ENCODE measurements at places on chromosomes 2 and 18.

- DNase-seq: no peak
Observed at GRCh38 chr2:130743278-130743677, 12.1 kb upstream of the AMER3 start.

DNA sequence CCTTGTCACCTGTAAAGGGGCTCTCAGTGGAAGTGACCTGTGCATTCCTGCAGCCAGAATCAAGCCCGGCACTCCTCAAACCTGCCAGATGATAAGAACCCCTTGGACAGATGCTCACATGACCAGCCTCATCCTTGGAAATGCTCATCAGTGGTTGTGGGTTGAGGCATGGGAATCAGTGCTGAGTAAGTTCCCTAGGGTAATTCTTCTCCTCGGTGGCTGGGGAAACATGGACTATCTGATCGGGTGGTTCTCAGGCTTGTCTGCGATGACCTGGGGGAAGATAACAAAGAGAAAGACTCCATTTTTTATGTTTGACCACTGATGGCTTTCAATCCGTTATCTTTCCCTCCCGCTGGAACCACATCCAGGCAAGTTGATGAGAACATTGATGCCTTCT, 84.0 kb downstream of the SPP2 start:
- DNase-seq: no peak

DNA sequence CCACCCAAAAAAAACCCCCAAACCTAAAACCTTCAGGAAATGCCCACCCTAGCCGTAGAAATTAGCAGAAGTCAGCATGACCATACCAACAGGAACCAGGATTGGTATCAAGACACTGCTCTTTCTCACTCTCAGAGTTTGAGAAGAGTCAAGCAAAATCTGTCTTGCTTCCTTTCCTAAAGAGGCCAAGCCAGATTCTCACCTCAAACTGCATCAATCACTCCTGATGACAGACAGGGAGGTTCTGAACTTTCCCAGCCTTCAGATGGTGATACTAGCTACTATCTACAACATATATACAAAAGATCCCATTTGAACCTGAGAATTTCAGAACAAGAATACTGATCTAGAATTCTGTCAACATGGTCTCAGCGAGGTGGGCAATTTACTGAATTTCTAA, 29.7 kb downstream of the CCDC93 start:
- no peak for DNase-seq

DNA sequence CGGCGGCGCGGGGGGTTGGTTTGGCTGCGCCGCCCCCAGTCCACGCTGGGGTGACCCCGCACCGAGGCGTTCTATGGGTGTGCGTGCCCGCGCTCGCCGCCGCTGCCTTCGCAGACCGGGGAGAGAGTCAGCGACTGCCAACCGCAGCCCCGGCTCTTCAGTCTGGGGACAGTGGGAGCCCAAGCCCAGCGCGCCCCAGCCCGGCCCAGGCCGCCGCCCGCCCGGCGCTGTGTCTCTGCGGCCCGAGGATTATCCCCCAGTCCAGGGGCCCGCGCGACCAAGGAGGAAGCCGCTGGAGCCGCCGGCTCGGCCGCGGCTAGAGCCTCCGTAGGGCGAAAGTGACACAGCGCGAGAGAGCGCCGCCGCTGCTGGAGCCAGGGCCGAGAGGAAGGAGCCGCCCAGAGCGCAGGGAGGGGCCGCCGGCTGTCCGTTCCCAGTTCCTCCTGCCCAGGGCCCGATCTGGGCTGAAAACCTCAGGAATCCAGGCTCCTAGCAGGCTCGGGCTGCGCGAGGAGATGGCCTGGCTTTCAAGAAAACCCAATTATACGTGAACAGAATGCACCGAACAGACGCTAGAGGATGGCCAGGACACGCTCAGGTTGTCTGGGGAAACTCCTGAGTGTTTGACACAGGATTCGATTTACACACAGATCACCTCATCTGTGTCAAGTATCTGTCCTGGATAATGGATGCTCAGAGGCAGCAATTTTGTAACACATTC, 2.4 kb downstream of the CTIF start:
- DNase-seq: peak; percentile 38

DNA sequence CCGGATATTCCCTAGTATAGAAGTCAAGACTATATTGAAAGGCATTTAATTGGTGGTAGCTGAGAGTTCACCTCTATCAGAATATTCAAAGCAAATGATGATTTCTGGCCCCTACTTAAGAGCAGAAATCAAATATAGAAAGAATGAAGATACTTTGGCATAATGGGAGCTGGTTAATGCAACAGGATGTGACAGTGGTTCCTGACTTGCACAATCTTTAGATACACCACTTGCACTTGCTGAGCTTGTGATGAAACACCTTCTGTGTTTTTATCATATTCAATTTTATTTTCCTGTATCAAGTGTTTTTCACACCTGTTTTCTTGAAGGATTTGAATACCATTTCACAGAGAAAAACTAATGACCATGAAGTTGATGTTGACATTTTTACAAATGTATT, 124.1 kb upstream of the CDH19 start:
- no peak for DNase-seq
